Putamen (tissue), 1 donor: ENCODE measurements at places on chromosomes 3 and 15.
A peak's percentile ranks its signal among the peaks of the same experiment; 100 is the strongest.

DNA sequence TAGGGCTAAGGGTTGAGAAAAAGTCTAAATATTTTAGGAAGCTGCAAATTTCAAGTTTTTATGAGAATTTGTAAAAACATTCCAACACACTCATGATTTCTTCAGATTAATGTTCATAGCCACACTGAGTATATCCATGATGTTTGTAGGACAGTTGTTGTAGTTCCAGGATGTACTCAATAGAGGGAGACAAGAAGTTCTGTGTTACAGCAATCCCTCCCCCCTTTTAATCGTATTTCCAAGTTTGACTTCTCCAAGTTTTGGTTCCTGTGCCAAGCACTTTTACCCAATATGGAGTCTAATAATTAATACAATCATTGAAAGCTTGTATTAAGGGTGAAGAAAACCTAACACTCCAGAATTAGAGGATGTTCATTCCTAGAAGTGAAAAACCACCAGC lies 143.4 kb downstream of the FEZF2 start:
- no peak for DNase-seq

- peak; percentile 79 for DNase-seq
These were observed 611.9 kb upstream of the CCDC54 start for GRCh38 chr3:106765342-106765741.

GRCh38 chr15:42194513-42194912 lies 13.6 kb downstream of the VPS39 start:
- DNase-seq, result no peak

- no peak for DNase-seq
These were observed 163.9 kb downstream of the RPLP1 start for GRCh38 chr15:69616558-69616957.

DNA sequence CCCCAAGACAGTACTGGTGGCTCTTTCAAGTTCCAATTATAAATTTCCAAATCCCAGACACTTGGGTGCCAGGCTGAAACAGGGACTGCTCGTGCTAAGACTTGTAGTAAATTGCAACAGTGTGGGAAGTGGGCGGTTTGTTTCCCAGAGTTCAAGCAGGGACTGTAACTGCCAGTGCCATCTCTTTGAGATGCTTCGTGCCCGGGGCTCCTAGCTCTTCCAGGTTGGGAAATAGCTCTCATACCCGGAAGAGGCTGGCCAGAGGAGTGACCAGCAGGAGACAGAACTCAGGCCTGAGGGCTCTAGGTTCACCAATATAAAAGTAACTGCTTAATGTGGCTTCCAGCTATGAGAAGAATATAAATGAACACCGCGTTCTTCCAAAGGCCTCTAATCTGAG lies 54.0 kb upstream of the NEO1 start:
- DNase-seq, result no peak

DNA sequence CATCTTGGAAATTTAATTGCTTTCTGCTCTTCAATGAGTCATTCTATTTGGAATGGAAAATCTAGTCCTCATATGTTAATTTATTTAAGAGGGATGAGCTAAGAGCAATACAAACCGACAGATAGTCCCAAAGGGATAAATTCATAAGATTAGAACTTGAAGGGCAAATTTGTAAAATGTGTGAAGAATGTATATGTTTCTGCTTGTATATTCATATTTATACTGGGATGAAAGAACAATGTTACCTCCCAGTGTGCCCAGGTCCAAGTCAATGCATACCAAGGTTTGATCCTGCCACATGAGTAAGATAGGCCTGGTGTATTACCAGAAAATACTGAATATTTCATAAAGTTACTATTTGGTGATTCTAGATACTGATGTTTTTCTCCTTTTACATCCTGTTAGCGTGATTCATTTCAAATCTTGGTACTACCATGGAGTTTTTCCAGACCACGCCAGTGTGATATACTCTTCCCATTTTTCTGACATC lies 255.6 kb upstream of the SEMA6D start:
- no peak for DNase-seq

- DNase-seq, result no peak
These were observed 441.9 kb upstream of the MDFIC2 start for GRCh38 chr3:70754314-70754713.

DNA sequence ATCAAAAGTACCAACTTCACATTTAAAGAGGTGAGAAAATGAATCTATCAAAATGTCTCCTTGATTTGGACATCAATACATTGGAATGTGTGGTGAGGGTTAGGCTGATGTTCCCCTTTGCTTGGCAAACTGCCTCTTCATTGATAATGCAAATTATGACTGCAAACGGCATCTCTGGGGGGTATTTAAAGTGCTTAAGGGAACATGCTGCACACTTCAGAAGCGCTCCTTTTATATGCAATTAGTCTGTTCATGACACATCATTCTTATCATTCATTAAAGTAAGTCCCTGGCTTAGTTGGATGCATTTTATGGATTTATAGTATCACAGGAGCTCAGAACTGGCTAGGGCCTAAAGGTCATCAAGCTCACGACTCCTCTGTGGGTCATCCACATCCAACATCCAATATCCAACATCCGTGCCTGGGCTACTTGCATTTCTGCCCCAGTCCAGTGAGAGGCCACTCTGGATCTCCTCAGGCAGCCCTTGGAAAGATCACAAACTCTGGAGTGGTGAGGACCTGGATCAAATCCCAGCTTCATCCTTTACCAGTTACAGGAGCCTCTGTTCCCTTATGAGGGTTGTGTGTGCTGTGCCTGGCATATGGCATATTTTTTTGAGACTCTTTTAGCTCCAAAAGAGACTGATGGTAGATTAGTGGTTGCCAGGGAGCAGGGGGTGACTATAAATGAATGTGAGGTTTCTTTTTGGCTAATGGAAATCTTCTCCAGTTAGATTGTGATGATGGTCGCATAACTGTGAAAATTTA lies 136.8 kb upstream of the FOXB1 start:
- DNase-seq, result no peak

DNA sequence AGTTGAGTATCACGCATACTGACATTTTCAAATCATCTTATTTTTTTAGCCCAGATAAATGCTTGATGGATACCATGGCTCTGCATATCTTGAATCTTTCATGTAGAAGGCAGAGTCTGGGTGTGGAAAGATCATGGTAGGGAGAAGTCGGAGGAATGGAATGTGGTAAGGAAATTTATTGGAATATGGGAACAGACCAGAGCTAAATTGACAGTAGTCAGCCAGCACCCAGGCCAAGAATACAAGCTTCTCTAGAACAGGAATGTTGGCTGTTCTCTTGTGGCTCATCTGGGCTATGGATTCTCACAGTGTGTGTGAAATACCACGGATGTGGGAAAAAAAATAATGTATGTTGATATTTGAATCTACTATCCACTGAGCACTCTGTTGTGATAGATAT lies 305.7 kb upstream of the COL8A1 start:
- no peak for DNase-seq

GRCh38 chr3:40642812-40643211 lies 118.1 kb downstream of the ZNF621 start:
- DNase-seq, result no peak
